Nucleus accumbens (tissue), 56 donors: ENCODE measurements at places on chromosomes 7 and 10.
A peak's percentile ranks its signal among the peaks of the same experiment; 100 is the strongest.

DNA sequence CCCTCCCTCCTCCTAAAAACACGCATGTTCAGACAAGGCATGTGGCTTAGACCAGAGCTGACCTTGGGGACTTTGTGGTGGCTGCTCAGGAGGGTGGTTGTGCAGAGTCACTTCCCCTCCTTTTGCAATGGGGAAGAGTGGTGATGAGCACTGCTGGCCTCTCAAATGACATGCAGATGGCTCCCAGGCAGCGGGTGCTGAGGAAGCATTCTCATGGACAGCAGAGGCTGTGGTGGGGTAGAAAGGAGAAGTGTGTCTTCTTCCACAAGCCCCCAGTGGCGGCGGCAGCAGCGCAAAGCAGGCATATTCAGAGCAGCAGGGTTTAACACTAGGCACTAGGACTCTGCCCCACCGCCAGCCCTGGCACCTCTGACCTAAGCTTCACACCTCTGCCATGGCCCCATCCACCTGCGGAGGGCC, 105.9 kb upstream of the ANLN start:
- DNase-seq = no peak

DNA sequence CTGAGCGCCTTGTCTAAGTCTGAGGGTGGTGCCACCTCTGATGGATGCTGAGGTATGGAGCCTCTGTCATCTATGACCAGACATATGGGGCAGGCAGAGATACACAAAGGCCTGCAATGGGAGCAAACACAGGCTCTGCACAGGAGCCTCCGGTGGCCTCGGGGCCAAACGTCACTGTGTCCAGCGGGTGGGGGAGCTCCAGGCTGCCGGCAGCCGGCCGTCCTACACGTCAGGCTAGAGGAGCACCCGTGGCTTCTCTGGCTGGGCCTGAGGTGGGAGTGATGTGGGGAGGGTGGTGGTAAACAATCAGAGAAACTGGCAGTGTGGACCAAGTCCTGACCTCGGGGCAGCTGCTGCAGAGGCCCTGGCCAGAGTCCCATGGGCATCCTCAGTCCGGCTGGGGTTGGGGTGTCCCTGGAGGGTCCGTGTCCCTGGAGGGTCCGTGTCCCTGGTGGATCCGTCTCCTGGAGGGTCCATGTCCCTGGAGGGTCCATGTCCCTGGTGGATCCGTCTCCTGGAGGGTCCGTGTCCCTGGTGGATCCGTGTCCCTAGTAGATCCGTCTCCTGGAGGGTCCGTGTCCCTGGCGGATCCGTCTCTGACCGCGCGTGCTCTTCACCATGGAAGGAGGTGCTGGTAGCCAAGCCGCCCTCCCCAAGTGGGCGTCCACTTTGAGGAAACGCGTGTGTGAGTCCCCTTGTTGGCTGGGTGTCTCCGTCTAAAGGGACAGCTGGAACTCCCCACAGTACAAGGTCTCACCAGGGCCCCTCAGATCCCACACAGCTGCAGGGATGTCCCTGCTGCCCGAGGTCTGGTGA, 24.2 kb upstream of the FAM20C start:
- no peak for DNase-seq

DNA sequence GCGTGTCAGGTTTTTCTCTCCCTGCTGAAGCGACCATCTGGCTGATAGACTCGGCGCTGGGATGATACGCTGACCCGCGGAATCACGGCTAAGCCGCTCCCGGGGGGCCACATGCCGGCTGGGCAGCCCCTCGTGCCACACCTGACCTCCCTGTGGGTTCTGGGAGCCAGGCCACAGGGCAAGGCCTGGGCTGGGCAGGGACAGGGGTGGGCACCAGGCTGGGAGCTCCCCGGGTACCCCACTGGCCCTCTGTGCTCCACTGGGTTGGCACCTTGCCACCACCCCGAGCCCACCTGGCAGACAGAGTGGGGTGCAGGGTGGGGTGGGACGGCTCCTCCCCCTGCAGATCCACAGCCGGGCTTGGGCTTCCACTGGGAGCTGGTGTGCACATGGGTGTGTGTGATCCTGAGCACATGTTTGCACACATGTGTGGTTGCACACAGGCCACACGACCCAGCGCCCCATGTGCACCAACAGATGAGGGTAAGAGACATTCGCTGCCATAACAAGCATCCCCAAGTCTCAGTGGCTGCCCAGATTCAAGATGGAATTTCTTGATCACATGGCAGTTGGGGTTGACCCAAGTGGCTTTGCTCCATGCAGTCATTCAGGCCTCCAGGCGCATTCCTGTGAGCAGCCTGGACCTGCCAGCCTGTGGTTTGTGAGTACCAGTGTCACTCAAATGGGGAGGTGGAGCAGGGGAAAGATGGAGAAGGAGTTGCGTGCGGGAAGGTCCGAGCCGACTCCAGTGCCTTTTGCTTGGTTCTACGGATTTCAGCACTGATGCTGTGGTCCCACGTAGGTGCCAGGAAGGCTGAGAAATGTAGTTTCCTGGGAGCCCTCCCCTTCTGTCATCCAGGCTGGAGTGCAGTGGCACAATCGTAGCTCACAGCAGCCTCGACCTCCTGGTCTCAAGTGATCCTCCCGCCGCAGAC, 79.7 kb downstream of the UNCX start:
- no peak for DNase-seq

GRCh38 chr10:111113961-111114757, 37.3 kb downstream of the ADRA2A start:
- DNase-seq = peak; percentile 7

GRCh38 chr10:4888236-4888635, 62.2 kb downstream of the AKR1E2 start:
- DNase-seq = no peak

- no peak for DNase-seq
Measured at GRCh38 chr10:120803972-120804371, 47.2 kb upstream of the WDR11 start.

GRCh38 chr10:4431114-4431863, 394.7 kb upstream of the AKR1E2 start:
- no peak for DNase-seq

DNA sequence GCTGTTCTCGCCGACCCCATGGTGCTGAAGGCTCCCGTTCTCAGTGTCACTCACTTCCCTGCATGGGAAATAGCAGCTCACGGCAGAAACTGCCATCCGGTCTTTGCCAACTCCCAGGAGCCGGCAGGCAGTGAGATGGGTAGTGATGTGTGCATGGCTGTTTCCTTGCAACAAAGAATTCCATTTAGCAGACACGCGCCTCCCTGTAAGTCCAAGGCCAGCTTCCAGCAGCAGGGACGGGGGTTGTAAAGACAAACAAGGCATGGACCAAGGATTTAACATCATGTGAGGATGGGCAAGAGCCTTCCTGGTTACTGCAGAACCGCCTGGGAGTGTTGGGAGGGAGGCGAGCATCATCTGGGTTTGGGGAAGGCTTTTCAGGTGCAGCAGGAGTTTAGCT, 273.1 kb downstream of the GLRX3 start:
- no peak for DNase-seq
